ENCODE measurements at places on chromosomes 2 and 18.

DNA sequence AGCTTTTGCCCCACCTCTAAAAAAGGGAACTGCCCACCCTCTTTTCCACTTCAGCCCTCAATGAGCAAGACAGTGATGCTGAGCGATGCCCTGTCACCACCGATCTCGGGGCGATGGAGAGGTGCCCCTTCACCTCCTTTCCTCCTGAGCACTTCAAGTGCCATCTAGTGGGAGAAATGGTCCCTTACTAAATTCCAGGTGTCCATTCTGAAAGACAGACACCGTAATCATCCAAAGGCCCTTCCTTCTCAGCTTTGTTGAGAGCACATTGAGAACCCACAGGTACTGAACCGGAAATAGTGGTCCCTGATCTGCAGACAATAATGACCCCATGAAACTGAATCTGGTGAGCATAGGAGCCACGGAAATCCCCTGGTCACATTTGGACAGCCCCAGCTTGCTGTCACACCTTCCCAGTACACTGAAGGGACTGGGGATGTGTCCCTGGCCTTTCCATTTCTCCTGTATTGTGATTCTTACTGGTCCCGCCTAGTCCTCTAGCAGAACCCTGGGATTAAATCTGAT lies 38.5 kb downstream of the KCTD18 start:
- peaks cover 27% of the 10 kb centered on the region for H3K36me3 ChIP-seq
- no peak overlapping the region for H3K4me3 ChIP-seq
- H3K4me1 ChIP-seq: no peaks in the 10 kb centered on the region
- no peaks in the 10 kb centered on the region for H3K27me3 ChIP-seq

DNA sequence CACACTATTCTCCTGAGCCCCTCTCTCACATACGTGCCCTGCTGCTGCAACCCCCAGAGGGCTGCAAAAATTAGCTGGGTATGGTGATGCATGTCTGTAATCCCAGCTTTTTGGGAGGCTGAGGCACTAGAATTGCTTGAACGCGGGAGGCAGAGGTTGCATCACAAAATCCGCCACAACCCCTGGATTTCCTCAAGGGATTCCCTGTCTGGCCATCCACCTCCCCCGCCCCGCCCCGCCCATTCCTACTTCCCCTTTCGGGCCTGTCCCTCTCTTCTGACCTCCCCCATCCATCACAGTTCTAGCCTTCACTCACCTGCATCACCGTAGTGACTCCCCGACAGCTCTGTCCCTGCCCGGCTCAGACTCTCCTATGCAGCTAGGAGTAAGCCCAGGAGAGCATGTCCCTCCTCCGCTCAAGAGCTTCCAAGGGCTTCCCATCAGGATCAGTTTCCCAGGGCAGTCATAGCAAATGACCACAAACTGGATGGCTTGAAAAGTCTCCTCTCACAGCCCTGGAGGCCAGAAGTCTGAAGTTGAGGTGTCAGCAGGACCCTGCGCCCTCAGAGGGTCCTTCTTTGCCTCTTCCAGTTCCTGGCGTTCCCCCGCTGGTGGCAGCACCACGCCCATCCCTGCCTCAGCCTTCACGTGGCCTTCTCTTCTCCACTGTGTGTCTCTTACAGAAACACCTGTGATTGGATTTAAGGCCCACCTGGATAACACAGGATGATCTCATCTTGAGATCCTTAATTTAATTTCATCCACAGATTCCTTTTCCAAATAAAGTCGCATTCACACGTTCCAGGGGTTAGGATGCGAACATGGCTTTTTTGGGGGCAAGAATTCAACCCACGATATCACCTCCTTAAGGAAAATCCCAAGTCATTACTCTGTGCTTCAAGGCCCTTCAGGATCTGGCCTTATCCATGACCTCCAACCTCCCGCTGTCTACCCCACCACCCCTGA lies 58.5 kb downstream of the HS1BP3 start:
- H3K27ac ChIP-seq: no peak overlapping the region
- no peaks in the 10 kb centered on the region for H3K36me3 ChIP-seq
- DNase-seq: no peak
- peaks cover 58% of the 10 kb centered on the region for H3K4me1 ChIP-seq
- no peak overlapping the region for H3K4me3 ChIP-seq

GRCh38 chr2:145289946-145290345 lies 770.0 kb upstream of the ZEB2 start:
- no peaks in the 10 kb centered on the region for H3K27me3 ChIP-seq
- DNase-seq: no peak
- no peak overlapping the region for H3K27ac ChIP-seq
- H3K36me3 ChIP-seq: no peaks in the 10 kb centered on the region
- no peak overlapping the region for H3K4me3 ChIP-seq

DNA sequence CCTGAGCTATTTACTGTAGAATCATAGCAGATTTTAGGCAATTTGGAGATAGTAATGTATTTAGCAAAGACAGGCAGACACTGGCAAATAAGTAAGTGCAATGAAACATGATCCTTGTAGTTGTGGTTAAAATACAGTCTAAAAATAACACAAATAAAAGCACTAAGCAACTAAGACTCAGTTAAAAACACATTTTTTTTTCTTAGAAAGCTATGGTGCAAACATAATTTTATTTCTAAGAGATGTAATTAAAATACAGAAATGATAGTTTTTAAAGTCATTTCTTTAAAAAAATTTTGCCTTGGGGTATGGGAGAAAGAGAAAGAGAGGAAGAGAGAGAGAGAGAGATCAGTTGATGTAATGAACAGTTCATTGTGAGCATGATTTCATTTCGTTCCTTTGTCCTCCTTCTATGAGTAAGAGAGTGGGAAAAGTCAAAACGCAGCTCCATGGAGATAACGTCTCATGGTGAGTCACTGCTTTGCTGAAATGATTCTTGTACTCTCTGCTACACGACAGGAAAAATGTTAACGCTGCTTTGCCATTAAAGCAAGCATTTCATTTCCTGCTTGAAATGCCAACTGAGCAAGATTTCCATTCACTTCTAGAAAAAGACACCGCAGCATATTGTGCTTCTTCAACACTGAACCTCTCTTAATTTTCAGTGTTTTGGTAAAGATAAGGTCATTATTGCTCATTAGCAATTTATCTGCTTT lies 61.3 kb upstream of the PGAP1 start:
- H3K4me3 ChIP-seq: peak overlapping the region; percentile 55
- DNase-seq: peak; percentile 98
- H3K27me3 ChIP-seq: no peaks in the 10 kb centered on the region
- H3K36me3 ChIP-seq: no peaks in the 10 kb centered on the region
- H3K4me1 ChIP-seq: peaks cover 3% of the 10 kb centered on the region

DNA sequence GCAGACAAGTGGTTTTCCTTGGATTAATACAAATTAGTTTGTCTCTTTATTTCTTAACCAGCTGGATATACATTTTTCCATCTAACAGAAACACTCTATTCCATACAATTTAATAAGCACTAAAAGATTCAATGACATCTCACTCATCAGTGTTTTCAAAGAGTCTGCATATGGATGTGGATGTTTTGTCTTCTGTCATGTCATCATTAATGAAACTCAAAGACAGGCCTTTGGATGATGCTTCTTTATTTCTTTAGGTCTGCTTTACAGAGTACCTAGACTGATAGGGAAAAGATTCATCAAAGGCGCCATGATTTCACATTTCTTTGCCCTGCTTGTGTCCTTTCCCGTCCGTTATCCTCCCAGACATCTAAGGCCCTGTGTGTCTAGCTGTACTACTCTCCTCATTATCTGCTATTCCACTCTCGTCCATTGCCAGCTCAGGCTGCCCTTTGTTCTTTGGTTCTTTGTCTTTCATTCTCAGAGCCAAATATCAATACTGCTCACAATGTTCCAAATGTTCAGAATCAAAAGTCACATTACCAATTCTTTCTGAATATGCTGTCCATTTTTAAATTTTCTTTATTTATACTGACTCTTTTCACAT lies 232.3 kb upstream of the CHAC2 start:
- H3K36me3 ChIP-seq: no peaks in the 10 kb centered on the region
- no peaks in the 10 kb centered on the region for H3K27me3 ChIP-seq
- H3K4me3 ChIP-seq: no peak overlapping the region
- H3K4me1 ChIP-seq: no peaks in the 10 kb centered on the region
- H3K27ac ChIP-seq: no peak overlapping the region

- H3K4me3 ChIP-seq: no peak overlapping the region
- no peak overlapping the region for H3K27ac ChIP-seq
- no peak for DNase-seq
- no peaks in the 10 kb centered on the region for H3K36me3 ChIP-seq
Observed at GRCh38 chr18:46705521-46705920, 48.5 kb upstream of the LOXHD1 start.

GRCh38 chr2:62112179-62112578 lies 83.7 kb upstream of the B3GNT2 start:
- no peaks in the 10 kb centered on the region for H3K27me3 ChIP-seq
- no peak overlapping the region for H3K27ac ChIP-seq
- no peak overlapping the region for H3K4me3 ChIP-seq
- H3K36me3 ChIP-seq: no peaks in the 10 kb centered on the region

- H3K27ac ChIP-seq: no peak overlapping the region
- H3K27me3 ChIP-seq: no peaks in the 10 kb centered on the region
- no peaks in the 10 kb centered on the region for H3K4me1 ChIP-seq
- H3K4me3 ChIP-seq: no peak overlapping the region
- DNase-seq: no peak
Observed at GRCh38 chr2:106334802-106335201, 133.4 kb downstream of the RGPD3 start.

DNA sequence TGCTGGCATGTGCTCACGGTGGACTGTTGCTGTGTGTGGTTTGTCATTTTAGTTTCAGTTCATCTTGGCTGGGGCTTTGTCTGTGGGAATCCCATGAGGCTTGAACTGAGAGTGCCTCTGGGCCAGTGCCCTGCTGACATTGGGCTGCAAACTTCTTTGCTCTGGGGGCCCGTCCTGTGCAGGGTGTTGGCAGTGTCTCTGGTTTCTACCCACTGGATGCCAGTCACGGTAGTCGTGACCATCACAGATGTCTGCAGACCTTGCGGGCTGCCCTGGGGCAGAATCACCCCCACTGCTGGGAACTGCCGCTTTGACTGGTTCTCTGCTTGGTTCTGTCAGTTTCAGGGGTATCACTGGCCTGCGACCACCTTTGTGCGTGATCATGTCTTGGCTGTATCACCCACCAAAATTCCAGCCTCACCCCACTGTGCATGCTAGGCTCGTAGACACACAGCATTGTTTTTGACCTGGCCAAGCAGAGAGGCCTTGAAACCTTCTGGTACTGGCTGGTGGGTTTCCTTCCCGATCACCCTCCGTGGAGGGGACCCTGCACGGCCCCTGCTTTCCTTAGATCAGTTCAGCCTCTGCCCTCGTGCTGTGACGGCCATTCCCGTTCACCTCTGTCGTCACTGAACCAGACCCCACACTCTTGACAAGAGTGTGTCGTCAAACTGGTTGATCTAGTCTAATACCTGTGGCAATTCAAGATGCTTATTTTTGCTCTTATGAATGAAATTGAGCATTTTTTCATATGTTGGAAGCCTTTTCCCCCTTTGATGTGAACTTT lies 57.6 kb downstream of the KCNG2 start:
- DNase-seq: no peak
- H3K36me3 ChIP-seq: no peaks in the 10 kb centered on the region
- H3K4me1 ChIP-seq: peaks cover 2% of the 10 kb centered on the region
- H3K4me3 ChIP-seq: no peak overlapping the region
- no peak overlapping the region for H3K27ac ChIP-seq
- H3K27me3 ChIP-seq: no peaks in the 10 kb centered on the region

- no peak overlapping the region for H3K4me3 ChIP-seq
- H3K27ac ChIP-seq: no peak overlapping the region
- no peaks in the 10 kb centered on the region for H3K4me1 ChIP-seq
- no peaks in the 10 kb centered on the region for H3K36me3 ChIP-seq
- H3K27me3 ChIP-seq: no peaks in the 10 kb centered on the region
Observed at GRCh38 chr2:237551071-237551574, 15.3 kb upstream of the PRLH start.

GRCh38 chr2:151971301-151972051 lies 127.4 kb downstream of the CACNB4 start:
- no peak for DNase-seq
- H3K27me3 ChIP-seq: peaks cover 3% of the 10 kb centered on the region
- H3K4me3 ChIP-seq: no peak overlapping the region
- H3K4me1 ChIP-seq: no peaks in the 10 kb centered on the region

GRCh38 chr2:136344339-136344738 lies 226.4 kb upstream of the CXCR4 start:
- no peaks in the 10 kb centered on the region for H3K36me3 ChIP-seq
- no peak for DNase-seq
- no peak overlapping the region for H3K27ac ChIP-seq
- no peaks in the 10 kb centered on the region for H3K27me3 ChIP-seq

GRCh38 chr2:240913810-240914644 lies 7.9 kb downstream of the CROCC2 start:
- no peaks in the 10 kb centered on the region for H3K36me3 ChIP-seq
- peak overlapping the region; percentile 13 for H3K27ac ChIP-seq
- H3K27me3 ChIP-seq: no peaks in the 10 kb centered on the region
- no peak overlapping the region for H3K4me3 ChIP-seq
- peak; percentile 86 for DNase-seq

GRCh38 chr2:10465910-10466309 lies 17.8 kb upstream of the ODC1 start:
- no peak overlapping the region for H3K27ac ChIP-seq
- no peak for DNase-seq
- peaks cover 11% of the 10 kb centered on the region for H3K27me3 ChIP-seq
- no peaks in the 10 kb centered on the region for H3K36me3 ChIP-seq
- no peaks in the 10 kb centered on the region for H3K4me1 ChIP-seq

GRCh38 chr18:67954594-67954993 lies 438.1 kb upstream of the DSEL start:
- H3K4me3 ChIP-seq: no peak overlapping the region
- H3K27ac ChIP-seq: no peak overlapping the region
- peaks cover 2% of the 10 kb centered on the region for H3K4me1 ChIP-seq
- no peaks in the 10 kb centered on the region for H3K27me3 ChIP-seq
- H3K36me3 ChIP-seq: no peaks in the 10 kb centered on the region

GRCh38 chr2:169110916-169111315 lies 41.6 kb downstream of the DHRS9 start:
- H3K36me3 ChIP-seq: no peaks in the 10 kb centered on the region
- H3K27ac ChIP-seq: no peak overlapping the region
- H3K27me3 ChIP-seq: no peaks in the 10 kb centered on the region
- H3K4me1 ChIP-seq: no peaks in the 10 kb centered on the region
- no peak for DNase-seq

DNA sequence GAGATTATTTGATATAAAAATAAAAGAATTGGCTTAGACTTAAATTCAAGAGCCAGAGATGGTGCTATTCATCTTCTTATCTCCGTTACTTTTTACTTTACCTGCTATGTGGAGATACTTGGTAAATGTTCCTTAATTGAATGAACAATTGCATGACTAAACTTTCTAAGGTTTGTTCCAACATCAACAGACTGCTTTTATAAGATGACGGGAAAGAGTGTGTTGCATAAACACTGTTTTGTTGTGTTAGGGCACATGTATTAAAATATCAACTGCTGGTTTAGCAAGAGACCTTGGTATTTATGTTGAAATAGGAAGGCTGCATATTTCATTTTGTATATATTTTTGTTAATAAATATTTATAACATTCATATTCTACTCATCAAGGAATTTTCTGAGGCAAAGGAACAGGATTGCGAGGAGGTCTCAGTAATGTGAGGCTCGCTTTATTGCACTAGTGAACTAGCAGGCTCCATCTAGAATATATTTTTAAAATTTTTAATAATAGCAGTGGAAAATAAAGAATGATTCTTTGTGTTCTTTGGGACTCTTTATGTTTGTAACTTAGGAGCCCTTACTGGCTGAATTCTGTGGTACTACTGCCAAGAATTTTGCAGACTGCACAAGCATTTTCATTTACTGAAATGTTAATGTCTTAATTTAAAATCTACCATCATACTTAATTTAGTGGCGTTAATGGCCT lies 10.7 kb upstream of the NFE2L2 start:
- H3K4me1 ChIP-seq: peaks cover 7% of the 10 kb centered on the region
- peak; percentile 87 for DNase-seq
- no peaks in the 10 kb centered on the region for H3K36me3 ChIP-seq
- H3K27me3 ChIP-seq: no peaks in the 10 kb centered on the region

- no peak overlapping the region for H3K27ac ChIP-seq
- no peak for DNase-seq
- no peaks in the 10 kb centered on the region for H3K27me3 ChIP-seq
Observed at GRCh38 chr2:83587309-83587708, 871.8 kb downstream of the SUCLG1 start.
